ENCODE measurements at places on chromosomes 12 and 14.
A peak's percentile ranks its signal among the peaks of the same experiment; 100 is the strongest.

DNA sequence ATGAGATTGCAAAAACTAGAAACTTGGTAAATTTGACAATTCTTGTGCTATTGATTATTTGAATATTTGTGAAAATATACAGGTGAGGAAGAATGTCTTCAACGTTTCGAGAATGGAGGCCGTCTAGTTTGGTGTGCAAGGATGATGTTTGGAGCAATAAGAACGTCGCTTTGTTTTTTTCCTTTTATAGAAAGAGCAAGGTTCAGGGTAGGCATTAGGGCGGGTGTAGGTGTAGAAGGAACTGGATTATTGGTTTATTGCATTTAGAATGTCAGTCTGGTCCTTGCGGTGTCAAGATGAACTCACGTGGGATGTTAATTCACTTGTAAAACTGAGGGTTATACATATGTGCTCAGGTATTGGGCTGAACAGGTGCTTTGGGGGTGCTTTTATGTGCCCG lies 1.1 kb downstream of the RPS26 start:
- no peak for DNase-seq

DNA sequence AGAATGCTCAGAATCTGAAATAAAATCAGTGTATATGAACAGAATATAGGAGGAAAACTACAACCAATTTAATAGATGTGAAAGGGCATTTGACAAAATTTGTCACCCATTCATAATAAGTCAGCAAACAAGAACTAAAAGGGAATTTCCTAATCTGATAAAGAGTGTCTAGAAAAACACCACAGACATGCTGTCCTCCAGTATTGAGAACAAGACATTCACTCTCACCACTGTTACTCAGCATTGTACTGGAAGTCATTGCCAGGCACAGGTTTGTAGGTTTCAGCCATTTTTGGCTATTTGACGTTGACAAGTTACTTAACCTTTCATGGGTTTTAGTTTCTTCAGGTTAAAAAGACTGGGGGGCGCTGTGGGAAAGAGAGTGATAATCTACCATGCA lies 13.2 kb downstream of the EIF2S1 start:
- no peak for DNase-seq

GRCh38 chr14:81819344-81819743 lies 285.7 kb upstream of the SEL1L start:
- DNase-seq = no peak

DNA sequence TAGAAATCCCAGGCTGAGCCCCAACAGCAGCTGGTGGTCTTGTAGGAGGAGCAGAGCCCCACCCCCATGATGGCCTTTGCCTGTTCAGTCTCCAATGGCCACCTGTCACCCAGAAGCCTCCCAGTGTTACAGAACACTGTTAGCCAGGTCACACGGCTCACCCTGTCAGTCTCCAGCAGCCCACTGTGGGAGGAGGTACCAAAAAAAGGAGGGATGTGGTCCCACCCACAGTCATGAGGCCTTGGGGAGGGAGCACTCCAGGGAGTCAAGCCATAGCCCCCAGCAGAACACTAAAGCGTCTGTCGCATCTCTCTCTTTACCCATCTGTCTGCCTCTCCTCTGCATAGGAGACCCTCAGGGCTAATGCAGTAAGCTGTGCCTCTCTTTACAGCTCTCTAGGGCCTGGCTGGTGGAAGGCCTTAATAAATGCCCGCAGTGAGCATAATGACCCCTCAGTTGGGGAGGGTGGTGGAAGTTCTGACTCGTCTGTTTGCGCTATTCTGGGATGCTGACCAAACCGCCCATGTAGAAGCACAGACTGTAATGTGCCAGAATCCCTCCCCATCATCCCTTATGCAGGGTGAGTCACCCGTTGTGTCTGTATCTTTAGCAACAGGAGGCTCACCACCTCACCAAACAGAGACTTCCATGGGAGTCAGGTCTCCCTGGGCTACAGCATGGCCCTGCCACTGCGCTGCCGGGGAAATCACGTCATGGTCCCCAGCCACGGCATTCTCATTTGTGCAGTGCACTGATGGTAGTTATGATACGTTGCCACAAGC lies 14.6 kb downstream of the C14orf132 start:
- DNase-seq = no peak

- DNase-seq = no peak
Observed at GRCh38 chr12:68263366-68263765, 10.0 kb upstream of the IL22 start.

DNA sequence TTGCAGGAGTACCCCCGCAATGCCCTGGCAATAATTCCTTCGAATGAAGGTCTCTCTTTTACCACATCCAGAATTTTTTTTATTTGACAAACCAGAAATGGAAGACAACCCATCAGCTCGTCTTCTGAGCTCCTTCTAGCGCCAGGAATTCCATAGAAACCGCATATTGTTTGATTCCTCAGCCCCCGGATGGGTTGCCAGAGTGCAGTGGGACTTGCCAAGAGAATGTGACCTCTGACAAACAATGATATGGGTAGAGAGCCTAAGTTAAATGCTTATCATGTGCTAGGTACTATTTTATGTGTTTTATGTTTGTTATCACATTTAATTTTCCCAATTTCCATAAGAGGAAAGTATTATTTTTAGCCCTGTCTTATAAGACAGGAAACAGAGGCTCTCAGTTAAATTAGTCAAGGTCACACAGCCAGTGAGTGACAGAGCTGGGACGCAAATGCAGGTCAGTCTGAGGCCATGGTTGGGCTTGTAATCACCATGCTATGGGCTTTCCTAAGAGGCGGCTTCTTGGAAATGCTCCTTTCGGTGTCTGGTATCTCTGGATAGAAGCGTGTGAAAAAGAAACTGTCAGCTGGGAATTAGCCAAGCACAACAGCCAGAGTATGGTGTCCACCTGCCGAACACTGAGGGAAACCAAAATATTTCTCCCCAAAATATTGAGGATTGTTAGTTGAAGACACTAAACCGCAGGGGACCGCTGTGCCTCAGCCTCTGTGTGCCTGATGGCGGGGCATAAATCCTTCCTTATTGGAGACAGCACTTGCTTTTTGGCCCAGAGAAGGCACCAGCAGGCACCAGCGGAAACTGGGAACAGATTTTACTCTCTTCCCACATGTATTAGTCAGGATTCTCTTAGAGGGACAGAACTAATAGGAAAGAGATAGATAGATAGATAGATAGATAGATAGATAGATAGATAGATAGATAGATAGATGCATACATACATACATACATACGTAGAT lies 29.4 kb upstream of the ETFBKMT start:
- no peak for DNase-seq

DNA sequence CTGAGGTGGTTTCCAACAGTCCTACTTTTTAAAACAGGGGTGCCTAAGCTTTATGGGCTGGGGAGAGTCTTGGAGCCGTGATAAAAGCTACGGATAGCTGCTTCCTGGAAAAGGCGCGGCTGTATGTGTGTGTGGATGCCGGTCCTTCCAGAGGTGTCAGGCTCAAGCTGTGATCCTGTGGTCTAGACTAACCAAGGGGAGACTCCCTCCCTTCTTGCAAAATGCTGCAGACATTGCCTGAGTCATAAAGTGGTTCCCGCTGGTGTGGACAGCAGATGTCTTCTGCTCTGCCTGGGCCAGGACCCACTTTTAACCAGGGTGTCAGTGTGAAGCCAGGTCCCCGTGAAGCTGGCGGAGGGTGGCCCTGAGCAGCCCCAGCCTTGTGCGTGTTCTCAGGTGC lies 37.8 kb downstream of the CCDC92 start:
- DNase-seq = no peak

DNA sequence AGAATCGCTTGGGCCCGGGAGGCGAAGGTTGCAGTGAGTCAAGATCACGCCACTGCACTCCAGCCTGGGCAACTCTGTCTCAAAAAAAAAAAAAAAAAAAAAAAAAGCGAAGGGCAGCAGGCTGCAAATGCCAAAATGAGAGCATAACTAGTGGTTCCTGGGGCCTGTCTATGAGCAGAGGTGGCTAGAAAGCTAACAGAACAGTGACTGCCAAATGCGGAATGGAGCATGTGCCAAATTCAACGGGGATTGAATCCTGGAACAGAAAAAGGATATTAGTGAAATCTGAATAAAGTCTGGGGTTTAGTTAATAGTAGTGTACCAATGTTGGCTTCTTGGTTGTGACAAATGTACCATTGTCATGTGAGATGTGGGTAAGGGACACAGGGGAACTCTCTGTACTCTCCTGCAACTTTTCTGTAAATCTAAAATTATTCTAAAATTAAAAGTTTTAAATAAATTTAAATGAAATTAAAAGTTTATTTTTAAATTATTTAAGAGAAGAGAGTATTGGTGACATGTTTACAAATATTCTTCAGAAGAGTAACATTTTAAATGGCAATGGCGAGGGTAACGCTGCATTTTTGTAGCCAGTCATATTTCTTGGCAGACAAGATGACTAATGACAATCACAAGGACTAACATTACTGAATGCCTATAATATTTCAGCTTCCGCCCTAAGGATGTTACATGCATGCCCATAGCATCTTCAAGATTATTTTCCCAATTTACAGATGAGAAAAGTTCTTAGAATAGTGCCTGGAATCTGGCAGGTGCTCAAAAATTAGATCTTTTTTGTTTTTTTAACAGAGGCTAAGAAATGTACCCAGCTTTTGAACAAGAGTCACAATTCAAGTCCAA lies 28.9 kb upstream of the NUDT4 start:
- DNase-seq = no peak

GRCh38 chr12:70194076-70194475 lies 49.2 kb upstream of the CNOT2 start:
- no peak for DNase-seq

- DNase-seq = no peak
Observed at GRCh38 chr12:124796303-124796960, 67.2 kb downstream of the SCARB1 start.

DNA sequence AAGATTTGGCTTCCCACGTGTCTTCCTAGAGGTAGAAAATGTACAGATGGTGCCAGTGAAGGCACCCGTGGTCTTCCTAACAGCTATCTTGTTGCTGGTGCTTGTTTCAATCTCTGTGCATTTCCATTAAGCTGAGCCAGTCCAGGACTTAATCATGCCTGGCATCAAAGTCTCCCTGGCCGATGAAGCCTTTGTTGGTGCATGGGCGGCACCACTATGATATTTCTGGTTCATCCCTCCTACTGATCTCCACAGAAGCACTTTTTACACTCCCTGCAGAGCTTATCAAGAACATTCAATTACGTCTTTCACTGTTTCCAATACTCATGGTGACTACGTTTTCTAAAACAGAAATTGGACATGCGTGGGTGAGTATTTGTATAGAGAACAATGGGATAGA lies 128.4 kb downstream of the TTC8 start:
- no peak for DNase-seq

GRCh38 chr12:5432011-5432400 lies at the start of gene NTF3:
Gene NTF3 (plus strand): TSS chr12:5432108. CDS start chr12:5432325, 217 bp downstream.
- DNase-seq = peak; percentile 54

DNA sequence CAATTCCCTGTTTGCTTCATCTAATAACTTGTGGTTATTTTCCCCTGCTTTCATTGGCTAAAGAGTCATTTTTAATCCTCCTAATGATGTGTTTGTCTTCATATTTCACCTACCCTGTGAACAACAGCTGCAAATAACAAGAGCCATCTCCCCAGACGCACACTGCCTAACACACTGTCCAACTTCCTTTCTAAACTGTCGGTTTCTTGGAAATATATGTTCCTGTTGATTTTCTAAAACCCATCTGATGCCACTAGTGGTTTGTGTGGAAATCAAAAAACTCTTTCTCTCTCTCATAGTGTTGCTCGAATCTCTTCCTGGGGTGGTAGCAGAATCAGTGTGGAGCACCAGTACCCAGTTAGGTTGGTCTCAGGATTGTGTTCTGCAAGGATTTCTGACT lies 226.9 kb downstream of the EPS8 start:
- DNase-seq = no peak

DNA sequence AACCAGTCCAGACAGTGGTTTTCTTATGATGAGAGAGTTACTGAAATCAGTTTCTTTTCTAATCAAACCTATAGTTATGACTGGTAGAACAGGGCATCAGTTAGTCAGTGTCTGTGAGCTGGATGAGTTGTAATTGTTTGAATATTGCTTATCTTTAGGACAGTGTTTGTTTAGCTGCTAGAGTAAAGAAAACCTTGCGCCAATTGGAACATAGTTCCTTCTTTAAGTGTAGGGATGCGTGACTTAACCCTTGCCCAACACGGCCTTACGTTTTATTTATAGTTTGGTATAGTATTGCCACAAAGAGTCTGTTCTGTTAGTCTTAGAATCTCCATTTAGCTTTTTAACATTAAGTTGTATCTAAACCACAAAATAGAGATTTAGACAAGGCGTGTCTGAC lies 572.6 kb downstream of the SLC16A7 start:
- no peak for DNase-seq

DNA sequence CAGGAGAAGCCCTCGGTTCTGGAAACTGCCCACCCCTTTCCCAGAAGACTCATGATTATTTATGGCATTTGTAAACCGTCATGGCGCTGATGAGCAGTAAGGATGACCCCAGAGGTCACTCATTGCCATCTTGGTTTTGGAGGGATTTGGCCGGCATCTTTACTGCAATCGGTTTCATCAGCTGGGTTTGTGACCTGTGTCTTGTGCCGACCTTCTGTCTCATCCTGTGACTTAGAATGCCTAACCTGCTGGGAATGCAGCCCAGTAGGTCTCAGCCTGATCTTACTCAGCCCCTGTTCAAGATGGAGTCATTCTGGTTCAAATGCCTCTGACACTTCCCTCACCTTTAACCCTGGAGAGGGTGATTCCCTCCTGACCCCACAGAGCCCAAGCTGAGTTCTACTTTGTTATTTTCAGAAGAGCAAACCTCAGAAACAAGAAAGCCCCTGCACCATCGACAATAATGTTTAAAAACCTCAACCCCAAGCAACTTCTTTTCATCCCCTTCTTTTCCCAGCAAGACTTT lies 105.5 kb upstream of the SFSWAP start:
- DNase-seq = no peak

GRCh38 chr14:65095633-65096205 lies 6.6 kb downstream of the MAX start:
- no peak for DNase-seq

DNA sequence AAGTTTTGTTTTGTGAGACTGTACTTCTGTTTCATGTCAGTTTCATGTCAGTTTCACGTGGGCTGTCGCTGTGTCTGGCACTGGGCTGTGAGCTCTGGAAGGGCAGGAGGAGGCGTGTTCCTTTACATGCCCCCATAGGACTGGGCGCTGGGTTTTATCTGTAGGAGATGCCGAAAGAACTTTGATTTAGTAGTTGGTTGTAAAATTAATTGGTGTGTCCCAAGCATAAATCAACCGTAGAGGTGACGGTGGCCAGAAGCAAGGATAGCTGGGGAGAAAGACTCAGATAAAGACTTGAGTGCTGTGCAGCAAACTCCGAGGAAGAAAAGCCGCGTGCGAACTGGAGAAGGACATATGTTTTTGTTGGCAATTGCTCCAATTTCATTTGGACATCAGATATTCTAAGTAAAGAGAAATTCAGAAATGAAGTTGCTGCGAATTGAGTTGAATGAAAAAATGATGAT lies 182.5 kb downstream of the VRK1 start:
- no peak for DNase-seq

GRCh38 chr14:55746558-55746957 lies 166.6 kb downstream of the KTN1 start:
- DNase-seq = no peak

DNA sequence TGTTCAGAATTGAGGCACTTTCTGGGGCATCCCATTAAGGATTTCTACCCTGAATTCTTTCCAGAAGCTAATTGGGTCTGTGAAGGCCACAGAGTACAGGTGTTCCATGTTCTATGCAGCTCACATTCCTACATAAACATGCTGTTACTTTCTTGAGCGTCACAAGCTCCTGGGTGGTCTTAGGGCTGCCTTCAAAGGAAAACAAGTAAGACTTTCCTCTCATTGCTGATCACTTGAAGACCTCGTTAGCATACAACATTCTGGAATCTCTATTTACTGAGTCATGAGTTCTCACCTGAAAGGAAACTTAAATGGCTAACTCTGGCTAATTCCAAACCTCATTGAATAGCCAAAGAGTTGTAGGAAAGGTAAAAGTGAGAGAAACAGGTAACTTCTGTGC lies 63.0 kb upstream of the HMGA2 start:
- no peak for DNase-seq
